Brain (organoid and tissue), 16 donors: ENCODE measurements at places on chromosomes 12 and 14.

DNA sequence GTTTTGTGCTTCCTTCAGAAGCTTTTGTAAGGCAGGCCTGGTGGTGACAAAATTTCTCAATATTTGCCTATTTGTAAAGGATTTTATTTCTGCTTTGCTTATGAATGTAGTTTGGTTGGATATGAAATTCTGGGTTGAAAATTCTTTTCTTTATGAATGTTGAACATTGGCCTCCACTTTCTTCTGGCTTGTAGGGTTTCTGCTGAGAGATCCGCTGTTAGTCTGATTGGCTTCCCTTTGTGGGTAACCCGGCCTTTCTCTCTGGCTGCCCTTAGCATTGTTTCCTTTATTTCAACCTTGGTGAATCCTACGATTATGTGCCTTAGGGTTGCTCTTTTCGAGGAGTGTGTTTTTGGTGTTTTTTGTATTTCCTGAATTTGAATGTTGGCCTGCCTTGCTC, 58.2 kb downstream of the NUBPL start:
- no peak for DNase-seq

- no peak for DNase-seq
These were observed 96.4 kb downstream of the HECTD4 start for GRCh38 chr12:112285600-112286401.

DNA sequence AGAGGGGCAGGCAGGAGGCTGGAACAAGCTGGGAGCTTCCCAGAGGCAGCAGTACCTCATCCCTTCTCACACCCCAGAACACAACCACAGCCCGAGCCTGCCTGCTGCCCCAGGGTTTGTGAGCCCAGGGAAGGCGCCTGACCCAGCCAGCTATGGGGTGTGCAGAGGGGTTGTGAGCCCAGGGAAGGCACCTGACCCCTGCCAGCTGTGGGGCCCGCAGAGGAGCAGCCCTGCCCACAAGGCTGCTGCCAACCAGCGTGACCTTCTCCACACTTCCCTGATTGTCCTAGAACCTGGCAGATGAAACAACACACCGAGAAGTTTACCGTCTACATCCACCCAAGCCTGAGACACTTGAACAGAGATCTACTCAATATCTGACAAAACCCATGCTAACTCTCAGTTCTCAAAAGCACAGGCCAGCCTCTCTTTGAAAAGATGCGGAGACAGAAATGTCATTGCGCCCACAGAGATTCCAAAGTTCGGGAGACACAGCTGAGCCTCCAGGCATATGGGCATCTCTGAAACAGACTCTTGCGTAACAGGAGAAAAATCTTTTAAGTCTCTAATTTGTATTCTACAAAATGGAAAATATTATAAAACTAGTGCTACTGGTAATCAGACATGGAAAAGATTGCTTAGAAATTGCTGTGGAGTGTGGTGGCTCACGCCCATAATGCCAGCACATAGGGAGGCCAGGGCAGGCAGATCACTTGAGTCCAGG, 47.3 kb downstream of the SFSWAP start:
- DNase-seq = no peak

GRCh38 chr14:50173891-50174290, 57.5 kb downstream of the SOS2 start:
- no peak for DNase-seq

- DNase-seq = no peak
These were observed 13.7 kb upstream of the LIMA1 start for GRCh38 chr12:50297027-50297426.

DNA sequence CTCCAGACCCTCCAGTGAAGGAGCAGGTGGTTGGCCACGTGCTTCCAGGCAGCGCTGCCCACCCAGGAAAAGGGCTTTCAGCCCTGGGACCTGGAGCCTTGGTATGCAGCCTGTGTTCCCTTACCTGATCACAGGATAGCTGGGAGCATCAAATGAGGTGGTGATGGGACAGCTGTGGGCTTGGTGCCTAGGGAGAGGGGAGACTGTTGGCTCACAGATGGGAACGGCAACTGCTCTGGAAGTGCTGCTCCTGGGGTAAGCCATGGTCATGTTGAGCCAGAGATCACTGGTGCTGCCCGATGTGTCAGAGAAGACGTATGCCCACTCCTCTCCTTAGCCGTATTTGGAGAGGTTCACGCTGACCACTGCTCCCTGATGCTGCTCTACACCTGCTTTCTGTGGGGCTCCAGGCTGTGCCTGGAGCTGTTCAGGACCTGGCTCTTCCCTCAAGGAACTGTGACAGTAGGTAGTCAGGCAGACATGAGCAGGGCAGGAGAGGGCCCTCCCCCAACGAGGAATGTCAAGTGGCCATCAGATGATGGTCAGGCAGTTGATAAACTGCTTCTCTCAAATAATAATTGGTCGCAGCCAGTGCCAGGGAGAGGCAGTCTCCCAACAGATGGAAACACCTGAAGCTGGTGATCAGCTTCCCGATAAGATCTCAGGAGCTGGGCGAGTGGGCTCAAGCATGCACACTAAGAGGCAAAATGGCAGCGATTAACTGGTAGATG, 2.8 kb upstream of the CYP46A1 start:
- DNase-seq = no peak

GRCh38 chr12:24517000-24517399, 431.9 kb downstream of the BCAT1 start:
- no peak for DNase-seq

- DNase-seq = peak; percentile 29
These were observed 10.6 kb upstream of the DNAL1 start for GRCh38 chr14:73634011-73634833.

GRCh38 chr14:22506778-22507351, 82.2 kb downstream of the DAD1 start:
- no peak for DNase-seq

- no peak for DNase-seq
These were observed 180.9 kb downstream of the RPS29 start for GRCh38 chr14:49405291-49405690.

GRCh38 chr12:125171267-125171666, 106.0 kb downstream of the AACS start:
- DNase-seq = no peak

DNA sequence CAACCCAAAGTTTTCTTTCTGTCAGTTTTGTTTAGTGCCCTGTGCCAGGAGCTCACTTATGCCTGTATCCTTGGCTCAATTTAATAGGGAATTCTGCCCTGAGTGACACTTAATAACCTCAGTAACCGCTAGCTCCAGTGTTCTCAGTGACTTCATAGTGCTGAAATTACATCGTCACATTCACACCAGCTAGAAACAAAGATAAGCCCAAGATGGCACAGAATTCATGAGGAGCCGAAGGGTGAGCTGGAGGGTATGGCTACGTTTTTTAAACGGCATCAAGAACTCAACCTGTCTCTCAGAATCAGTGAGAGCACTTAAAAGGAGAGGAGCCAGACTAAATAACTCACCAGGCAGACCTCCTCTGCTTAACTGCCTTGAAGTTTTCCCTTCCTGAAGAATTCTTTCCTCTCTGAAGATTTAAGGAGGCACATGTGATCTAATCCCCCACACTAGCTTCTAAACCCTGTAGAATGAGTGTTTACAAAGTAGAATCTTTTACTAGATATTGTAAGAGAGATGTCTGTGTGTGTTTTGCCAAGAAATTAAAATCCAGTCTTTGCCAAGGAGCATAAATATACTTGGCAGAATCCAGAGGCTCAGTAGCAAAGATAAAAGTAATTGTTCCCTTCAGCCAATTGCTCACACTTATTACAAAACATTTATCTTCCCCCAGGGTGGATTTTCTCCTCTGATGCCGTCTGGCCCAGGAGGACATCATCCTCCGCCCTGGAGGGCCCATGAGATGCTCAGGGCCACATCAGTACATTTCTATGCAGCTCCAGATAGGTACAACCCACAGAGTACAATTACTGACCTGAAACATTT, 37.3 kb downstream of the PTGER2 start:
- DNase-seq = peak; percentile 6

- peak; percentile 58 for DNase-seq
These were observed 17.2 kb downstream of the REM2 start for GRCh38 chr14:22900081-22900799.

DNA sequence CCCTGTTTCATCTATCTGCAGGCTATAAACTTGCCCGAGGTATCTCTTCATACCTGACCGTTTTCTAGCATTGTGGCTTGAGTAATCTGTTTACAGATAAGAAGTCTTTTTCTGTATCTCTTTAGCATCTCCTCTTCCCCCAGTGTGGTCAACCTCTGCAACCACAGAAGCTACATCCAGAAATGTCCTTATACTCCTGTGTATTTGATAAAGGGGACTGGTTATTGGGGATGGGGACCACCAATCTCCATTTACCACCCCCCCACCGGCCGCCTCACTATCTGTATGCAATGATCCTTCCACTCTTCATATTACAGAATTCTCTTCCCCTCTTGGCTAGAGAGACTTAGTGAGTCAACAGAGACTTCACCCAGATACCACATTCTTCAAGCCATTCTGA, 3.4 kb upstream of the RPAP3 start:
- DNase-seq = no peak

- no peak for DNase-seq
These were observed 84.7 kb upstream of the PAWR start for GRCh38 chr12:79775355-79776027.

DNA sequence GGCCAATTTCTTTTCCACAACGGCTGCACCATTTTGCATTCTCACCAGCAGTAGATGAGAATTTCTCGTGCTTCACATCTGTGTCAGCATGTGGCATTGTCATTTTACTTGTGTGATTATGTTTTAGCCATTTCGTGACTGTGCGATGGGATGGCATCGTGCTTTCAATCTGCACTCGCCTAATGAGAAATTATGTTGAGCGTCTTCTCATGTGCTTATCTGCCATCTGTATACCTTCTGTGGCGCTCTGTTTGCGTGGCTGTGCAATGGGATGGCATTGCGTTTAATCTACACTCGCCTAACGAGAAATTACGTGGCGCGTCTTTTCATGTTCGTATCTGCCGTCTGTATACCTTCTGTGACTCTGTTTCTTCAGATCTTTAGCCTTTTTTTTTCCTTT, 14.9 kb upstream of the GPR132 start:
- peak; percentile 46 for DNase-seq

- DNase-seq = no peak
These were observed 5.2 kb downstream of the DCN start for GRCh38 chr12:91177381-91177780.

- no peak for DNase-seq
These were observed 229.3 kb upstream of the LHX5 start for GRCh38 chr12:113700943-113701342.

- peak; percentile 77 for DNase-seq
These were observed 3.6 kb downstream of the SMARCD1 start for GRCh38 chr12:50088577-50089335.

GRCh38 chr12:81209012-81209411, 131.1 kb downstream of the ACSS3 start:
- no peak for DNase-seq

- no peak for DNase-seq
These were observed 117.2 kb downstream of the PLXNC1 start for GRCh38 chr12:94265539-94265938.

GRCh38 chr12:85835426-85836196, 598 bp downstream of the RASSF9 start:
- no peak for DNase-seq

DNA sequence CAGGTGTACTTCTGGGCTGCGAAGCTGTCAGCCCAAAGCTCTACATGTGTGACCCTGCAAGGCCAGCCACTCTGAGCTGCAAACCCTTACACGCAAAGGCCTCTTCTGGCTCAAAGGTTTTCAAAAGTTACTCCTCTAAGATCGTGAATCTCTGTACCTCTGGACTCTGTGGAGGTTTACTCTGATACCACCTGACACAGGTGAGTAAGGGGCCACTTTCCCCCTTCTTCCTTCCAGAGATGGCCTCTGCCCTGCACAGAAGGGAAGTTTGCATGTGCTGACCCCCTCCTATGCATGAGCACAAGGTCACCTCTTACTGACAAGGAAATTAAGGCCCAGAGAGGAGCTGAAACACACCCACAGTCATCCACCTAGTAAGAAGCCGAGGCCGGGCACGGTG, 14.5 kb downstream of the ITPK1 start:
- DNase-seq = no peak

GRCh38 chr14:64296561-64296960, 2.4 kb upstream of the ESR2 start:
- no peak for DNase-seq

DNA sequence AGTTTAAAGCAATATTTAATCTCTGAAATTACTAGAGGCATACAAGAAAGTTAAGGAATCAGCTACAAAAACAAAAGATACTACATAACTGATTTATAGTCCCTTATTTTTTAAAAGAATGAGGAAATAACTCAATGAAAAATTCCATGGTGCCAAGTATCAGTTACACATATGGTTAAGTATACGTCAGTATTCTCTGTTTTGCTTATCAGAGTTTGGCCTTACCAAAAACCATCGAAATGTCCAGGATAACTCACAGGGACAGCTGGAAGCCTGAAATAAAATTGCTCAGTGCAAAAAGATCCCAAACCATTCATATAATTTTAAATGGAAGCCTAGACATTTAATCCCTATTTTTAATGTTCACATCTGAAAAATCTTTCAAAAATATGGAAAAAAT, 3.6 kb downstream of the CFL2 start:
- DNase-seq = no peak

GRCh38 chr14:22996768-22997654, 12.9 kb downstream of the C14orf93 start:
- no peak for DNase-seq

DNA sequence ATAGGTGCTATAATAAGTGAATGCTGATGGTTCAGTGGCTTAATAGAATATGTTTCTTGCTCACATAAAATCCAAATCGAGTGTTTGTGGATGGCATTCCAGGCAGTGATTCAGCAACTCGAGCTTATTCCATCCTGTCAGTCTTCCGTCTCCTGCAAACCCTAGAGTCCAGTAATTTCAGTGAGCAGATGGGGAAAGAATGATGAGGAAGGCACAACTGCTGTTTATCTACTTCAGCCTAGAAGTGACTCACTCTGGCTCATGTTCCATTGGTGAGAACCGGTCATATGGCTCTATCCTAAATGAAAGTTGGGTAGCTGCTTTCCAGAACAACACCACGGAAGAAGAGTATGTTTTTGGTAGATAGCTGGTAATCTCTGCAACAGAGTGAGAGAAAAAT, 421.8 kb upstream of the PDE3A start:
- peak; percentile 27 for DNase-seq

DNA sequence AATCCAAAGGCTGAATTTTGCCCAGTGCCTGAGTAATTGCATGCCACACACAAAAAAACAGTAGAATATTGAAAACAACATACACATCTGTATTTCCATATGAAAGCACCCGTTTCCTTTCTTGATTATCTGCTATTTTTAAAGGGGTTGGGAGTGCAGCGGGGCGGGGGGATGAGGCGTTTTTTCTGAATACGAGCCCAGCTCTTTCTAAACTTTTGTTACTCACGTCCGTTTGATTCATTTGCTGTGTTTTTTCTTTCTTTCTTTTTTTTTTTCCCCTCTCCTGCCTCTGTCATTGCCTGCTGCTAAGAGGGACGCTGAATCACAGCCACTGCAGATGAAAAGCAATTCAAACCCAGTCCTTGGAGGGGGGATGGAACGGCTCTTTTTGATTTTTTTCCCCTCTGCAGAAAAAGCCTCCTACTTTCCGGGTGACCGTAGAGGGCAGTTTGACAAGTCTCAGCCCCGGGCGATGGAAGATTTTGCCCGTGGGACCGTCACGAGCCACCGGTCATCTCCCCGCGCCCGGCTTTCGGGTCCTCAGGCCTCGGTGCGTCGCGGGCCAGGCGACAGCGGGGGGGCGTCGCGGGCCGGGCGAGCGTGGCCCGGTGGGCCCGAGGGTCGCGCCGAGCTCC, 572 bp upstream of the RASSF8 start:
- DNase-seq = peak; percentile 77
